ENCODE measurements at places on chromosomes 7 and 10.

GRCh38 chr7:2814186-2814945, 29.7 kb downstream of the GNA12 start:
- no peak for DNase-seq

DNA sequence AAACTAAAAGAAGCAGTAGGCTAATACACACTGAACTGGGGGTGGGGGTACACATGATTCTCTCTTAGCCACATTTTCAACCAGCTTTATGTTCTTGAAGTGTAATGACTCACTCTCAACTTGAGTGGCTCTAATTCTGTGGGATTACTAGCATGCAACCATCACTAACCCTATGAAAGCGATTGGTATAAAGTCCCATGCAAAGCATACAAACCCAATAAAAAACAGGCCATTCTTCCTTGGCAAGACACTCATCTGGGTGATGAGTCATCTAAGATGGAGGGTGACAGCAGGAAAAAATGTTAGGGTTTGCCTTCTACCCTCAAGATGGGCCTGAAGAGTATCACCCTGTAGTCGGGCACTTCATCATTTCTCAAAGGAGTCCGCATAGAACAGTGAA, 14.9 kb upstream of the PON3 start:
- peak; percentile 14 for DNase-seq

DNA sequence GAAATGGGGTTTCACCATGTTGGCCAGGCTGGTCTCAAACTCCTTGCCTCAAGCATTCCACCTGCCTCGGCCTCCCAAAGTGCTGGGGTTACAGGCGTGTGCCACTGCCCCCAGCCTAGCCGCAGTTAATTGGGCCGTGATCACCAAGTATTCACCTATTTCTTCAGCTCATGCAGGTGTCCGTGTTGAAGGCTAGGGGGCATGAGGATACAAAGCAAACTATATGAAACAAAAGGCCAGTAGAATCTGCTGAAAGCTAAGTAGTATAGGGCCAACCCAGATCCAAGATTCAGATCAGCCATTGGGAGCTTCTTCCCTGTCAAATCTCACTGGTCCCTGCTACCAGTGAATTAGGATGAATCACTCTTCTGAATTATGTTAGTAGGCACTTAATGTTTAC, 73.4 kb downstream of the LRRC4 start:
- DNase-seq, result no peak

DNA sequence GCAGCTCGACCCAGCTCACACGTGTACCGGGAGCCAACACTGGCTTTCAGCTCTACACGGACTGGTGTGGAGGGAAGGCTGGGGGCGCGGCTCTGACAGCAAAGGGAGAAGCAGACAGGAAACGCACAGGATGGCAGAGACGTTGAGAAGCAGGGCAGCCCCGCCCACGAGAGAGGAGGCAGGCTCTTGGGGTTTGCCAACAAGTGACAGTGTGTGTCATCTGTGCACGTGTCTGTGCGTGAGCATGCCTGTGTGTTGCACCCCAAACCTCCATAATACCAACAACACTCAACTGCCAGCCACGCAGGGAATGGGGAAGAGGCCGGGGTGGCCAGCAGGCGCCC, 64.4 kb upstream of the PDGFA start:
- DNase-seq, result peak; percentile 9

GRCh38 chr10:48899781-48900180, 39.9 kb downstream of the LRRC18 start:
- no peak for DNase-seq

- DNase-seq, result no peak
Measured at GRCh38 chr10:1380088-1380671, 324.0 kb downstream of the WDR37 start.

- DNase-seq, result peak; percentile 88
Measured at GRCh38 chr7:110573862-110574528, 516.9 kb upstream of the LRRN3 start.

DNA sequence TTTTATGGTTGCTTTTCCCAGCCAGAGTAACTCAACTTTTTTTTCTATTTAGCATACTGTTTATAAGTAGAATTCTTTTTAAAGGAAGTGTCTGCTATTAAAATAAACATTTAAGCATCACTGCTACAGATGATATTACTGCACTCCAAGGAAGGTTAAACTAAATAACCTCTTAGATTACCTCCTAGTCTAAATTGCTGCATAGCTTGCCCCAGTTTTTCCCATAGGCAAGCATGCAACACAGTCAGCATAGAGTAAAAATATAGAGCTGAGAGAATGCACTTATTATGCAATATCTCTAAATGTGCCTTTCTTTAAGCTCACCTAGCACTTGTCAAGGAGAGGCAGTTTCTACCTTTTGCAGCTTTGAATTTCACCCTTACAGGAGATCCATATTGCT, 1392.4 kb upstream of the CELF2 start:
- DNase-seq, result no peak

- no peak for DNase-seq
Measured at GRCh38 chr10:30705101-30705624, 75.6 kb upstream of the LYZL2 start.

DNA sequence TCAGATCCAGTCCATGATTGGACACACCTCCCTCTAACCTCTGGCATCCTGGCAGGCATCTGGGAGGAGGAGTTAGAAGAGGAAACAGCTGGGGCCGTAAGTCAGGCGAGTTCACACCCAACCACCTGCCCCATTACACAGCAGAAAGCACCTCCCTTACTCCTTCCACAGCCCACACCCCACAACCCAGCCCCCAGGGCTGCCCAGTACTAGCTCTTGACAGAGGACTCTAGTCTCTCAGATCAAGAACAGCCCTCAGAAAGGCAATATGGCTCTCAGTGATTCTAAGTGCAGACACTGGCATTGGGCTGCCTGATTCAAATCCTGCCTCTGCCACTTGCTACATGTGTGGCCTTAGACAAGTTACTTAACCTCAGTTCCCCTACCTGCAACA, 34.1 kb downstream of the KCNMA1 start:
- DNase-seq, result peak; percentile 23

GRCh38 chr10:11118686-11119085, 101.0 kb downstream of the CELF2 start:
- no peak for DNase-seq

DNA sequence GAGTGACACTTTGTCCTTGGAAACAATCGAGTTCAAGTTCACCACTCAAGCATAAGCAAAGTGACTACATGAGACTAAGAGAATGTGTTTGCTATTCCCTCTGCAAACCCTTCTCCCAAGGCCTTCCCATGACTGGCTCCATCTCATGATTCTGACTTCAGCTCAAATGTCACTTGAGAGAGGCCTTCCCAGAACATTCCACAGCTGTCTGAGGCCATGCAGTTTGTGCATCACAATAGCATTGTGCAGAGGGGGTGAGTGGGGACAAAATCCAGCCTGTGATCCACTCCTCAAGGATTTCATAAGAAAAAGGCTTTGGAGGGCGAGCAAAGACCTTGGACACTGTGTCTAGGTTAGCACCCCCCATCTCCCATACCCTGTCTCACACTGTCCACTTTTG, 6.9 kb upstream of the LRMDA start:
- no peak for DNase-seq

- no peak for DNase-seq
Measured at GRCh38 chr10:119469846-119470245, 72.7 kb downstream of the RGS10 start.

DNA sequence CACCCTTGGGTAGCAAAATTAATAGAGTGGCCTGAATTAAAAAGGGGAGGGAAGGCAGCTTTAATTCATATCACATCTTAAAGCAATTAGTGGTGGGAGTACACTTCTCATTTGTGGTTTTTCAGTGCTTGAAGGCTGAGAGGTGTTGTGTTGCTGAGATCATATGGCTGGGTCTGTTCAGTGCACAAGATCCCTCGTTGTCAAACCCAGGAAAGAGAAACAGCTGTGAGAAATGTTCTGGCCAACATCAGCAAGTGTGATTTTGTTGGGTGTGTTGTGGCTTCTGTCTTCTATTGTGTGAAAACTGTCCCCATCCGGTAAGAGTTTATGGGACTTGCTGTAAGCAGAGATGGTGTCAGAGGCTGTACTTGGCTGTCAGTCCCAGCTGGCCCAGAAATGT, 197.9 kb upstream of the BMPER start:
- DNase-seq, result no peak

DNA sequence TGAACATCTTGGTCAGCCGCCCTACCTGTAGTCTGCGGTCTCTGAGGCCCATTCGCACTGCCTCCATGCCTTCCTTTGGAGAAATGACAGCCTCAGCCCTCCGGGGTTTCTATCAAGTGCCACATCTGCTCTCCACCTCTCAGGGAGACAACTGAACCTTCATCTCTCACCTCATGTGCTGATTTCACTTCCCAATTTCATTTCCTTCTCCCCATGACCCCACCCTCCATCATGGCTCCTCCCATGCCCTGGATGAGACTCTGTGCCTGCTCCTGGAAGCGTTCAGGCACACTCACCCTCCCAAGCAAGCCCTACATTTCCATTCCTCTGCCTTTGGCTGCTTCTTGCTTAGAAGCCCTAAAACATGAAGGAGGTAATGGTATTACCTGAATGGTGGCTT, 7.8 kb upstream of the SCD start:
- no peak for DNase-seq

GRCh38 chr7:40544221-40544723, 409.5 kb downstream of the SUGCT start:
- no peak for DNase-seq

- no peak for DNase-seq
Measured at GRCh38 chr10:60042262-60042661, 135.9 kb upstream of the CCDC6 start.

- no peak for DNase-seq
Measured at GRCh38 chr7:79489371-79489770, 35.9 kb upstream of the MAGI2 start.

DNA sequence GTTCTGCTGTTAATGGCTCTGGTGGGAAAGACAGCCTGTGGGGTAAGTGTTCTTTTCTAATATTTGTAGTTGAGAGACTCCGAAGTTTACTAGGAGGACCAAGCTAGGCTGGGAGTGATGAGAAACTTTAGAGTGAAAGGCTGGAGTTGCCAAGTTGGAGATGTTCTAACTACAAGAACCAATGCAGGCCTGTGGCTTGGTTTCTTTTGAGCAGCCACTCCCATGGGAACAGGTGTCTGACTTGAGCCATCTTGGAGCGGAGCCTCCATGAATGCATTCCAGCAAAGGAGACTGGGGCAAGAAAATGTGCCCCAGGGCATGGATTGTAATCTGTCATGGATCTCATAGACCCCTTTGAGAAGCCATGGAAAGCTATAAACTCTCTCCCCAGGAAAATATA, 296 bp downstream of the HABP2 start:
- no peak for DNase-seq

DNA sequence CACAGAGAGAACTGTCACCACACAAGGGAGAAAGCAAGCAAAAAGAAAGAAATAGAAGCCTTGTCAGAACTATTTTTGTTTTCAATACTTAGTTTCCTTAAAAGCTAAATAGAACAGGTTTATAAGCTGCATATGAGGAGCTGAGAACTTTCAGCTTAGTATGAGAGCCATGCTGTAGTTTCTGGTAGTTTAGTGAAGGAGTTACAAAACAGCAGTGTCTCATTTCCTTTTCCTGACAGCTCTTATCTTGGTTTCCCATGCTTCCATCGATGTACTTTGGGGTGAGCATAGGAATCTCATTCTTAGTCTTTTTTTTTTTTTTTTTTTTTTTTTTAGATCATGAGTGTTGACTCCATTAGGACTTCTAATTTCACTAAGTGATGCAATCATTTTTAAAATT, 8.6 kb upstream of the CHRM2 start:
- no peak for DNase-seq

- no peak for DNase-seq
Measured at GRCh38 chr10:69213591-69214311, 6.4 kb upstream of the HKDC1 start.

- DNase-seq, result no peak
Measured at GRCh38 chr10:26863351-26864076, 2.8 kb upstream of the ABI1 start.

DNA sequence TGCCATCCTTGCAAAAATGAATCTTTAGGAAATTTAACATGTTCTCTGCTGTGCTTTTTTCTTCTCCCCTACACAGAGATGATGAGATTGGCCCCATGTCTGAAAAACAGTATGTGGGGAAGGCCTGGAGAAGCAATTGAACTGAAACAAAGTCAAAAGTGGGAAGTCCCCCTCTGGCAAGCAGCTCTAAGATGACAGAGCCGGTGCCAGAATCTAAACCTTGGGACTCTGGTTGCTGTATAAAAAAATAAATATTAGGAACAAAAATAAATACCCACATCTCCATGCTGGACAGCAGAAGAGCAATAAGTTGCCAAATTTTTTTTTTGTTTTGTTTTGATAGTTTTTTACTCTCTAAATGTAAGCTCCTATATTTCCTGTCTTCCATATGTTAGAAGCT, 51.8 kb upstream of the TRIL start:
- no peak for DNase-seq

- DNase-seq, result no peak
Measured at GRCh38 chr7:11237742-11238141, 264.1 kb downstream of the PHF14 start.

DNA sequence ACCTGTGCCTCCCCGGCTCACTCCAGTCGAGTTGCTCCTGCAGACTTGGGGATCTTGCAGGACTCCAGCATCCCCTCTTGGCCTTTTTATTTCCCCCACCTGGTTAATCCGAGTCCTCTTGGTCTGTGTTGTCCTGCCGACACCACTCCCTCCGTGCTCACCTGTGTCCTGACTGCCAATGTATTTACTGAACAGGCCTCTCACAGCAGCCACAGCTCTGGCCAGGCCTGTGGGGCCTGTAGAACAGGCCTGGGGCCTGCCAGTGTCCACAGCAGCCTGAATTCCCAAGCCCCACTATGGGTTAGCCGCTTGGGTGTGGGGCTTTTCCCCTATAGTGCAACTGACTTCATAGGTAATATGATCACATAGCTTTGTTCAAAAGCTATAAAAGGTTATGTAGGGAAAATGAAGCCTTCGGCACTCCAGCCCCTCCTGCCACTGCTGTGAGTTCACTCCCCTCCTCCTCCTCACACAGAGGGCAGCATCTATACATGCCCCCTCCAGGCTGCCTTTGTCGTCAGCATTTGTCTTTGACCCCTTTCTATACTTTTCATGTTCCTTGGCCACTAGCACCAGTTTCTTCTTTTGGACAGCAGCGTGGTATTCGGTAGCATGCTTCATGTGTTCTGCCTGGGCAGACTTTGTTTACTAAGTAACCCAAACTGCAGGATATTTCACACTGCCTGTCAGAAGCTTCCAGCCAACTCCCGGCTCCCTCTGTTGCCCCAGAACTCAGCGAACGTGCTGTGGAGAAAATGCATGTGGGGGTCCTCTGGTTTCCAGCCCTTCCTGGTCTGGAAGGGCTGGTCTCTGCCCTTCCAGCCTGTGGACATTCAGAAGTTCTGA, 46.1 kb downstream of the ZNF467 start:
- DNase-seq, result no peak

DNA sequence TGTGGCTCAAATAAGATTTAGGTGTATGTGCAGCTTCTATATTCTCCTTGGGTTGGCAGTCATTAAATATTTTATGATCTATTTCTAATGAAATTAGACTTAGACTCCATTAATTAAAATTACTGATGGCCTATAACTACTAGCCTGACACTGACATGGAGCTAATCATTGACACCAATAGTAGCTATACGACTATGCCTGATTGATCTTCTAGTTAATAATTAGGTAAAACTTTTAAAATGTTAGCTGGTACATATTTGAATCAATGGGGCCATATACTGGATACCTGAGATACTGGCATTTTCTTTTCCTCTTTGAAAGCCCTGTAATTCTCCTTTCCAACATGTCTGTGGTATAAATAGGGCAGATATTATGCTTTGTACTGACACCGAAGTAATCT, 14.4 kb downstream of the WEE2 start:
- no peak for DNase-seq

- DNase-seq, result no peak
Measured at GRCh38 chr10:59847326-59847725, 59.0 kb downstream of the CCDC6 start.
